ENCODE measurements at places on chromosomes 5 and 9.
A peak's percentile ranks its signal among the peaks of the same experiment; 100 is the strongest.

GRCh38 chr9:81824802-81825730 is 103.2 kb upstream of the SPATA31D4 start:
- H3K27ac ChIP-seq = no peak overlapping the region
- H3K27me3 ChIP-seq = no peaks in the 10 kb centered on the region
- no peak for DNase-seq
- no peaks in the 10 kb centered on the region for H3K4me1 ChIP-seq
- no peak overlapping the region for H3K4me3 ChIP-seq
- no peaks in the 10 kb centered on the region for H3K36me3 ChIP-seq

DNA sequence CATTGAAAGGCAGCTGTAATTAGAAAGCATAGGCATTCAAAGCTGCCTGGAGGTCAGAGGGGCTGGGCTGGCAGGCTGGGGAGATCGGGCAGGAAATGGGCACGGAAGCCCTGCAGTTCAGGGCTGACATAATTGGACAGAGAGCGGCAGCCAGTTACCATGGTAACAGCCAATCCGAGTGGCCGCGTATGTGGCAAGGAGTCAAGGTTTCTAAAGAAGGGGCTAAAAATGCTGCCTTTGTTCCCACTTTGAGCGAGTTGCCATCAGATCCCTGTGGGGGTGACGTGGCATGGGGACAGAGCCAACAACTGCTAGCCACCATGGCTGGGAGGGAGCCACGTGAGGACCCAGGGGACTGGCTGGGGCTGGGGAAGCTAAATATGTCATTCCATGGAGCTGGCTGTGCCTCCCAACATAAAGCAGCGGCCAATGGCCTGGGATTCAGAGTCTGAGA is 44.7 kb upstream of the NDFIP1 start:
- H3K4me1 ChIP-seq = peaks cover 14% of the 10 kb centered on the region
- H3K4me3 ChIP-seq = no peak overlapping the region
- peaks cover 2% of the 10 kb centered on the region for H3K27me3 ChIP-seq
- DNase-seq = peak; percentile 11
- peak overlapping the region; percentile 10 for H3K27ac ChIP-seq

DNA sequence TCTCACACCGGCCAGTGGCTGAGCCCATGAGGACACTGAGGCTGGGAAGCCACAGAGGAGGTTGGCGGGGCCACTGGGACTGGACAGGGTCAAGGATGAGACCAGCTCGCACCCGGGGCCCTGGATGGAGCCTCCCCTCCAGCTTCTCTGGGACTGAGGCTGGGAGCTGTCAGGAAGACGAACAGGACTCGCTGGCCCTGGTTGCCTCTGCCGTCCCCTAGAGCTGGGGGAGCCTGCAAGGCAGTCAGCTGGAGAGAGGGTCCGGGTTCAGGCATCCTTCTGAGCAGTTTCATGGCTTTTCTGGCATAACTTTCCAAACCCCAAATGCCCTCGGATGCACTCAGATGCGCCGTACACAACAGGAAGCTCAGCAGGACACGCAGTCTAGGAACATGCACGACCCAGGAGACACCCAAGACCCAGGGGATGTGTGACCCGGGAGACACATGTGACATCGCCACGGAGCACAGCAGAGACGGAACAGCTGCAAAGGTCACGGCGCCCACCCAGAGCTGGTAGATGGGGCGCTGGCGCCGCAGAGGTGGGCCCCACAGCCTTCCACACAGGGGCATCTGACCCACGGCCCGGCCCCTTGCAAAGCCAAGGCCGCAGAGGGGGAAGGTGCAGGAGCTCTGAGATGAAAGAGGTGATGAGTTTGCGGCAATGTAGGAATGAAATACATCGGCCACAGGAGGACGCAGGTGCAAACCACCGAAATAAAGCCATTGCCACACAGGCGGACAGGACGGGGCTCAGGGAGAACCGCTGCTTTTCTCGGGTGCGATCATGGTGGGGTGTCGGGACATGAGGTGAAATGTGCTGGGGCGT is 17.1 kb downstream of the TPPP start:
- H3K36me3 ChIP-seq = no peaks in the 10 kb centered on the region
- no peak for DNase-seq
- peaks cover 4% of the 10 kb centered on the region for H3K4me1 ChIP-seq
- H3K4me3 ChIP-seq = no peak overlapping the region

DNA sequence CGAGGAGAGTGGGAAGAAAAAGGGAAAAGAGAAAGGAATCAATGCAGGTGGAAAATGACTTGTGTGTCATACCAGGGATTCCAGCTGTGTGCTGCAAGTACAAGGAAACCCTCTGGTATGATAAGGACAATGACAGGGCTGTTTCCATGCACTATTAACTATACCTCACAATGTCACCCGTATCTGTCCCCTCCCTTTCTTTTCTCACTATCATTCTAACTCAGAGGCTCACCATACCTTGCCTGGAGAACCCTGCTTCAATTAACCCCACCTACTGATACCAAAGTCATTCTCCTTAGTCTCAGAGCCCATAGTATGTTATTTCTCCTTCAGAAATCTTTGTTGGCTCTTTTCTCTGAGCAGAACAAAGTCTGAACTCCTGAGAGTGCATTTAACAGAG is 236.2 kb upstream of the NREP start:
- H3K36me3 ChIP-seq = no peaks in the 10 kb centered on the region
- H3K4me3 ChIP-seq = no peak overlapping the region
- no peaks in the 10 kb centered on the region for H3K4me1 ChIP-seq

GRCh38 chr5:168076561-168076991 is 214.9 kb upstream of the WWC1 start:
- no peaks in the 10 kb centered on the region for H3K36me3 ChIP-seq
- no peak overlapping the region for H3K27ac ChIP-seq
- peaks cover 9% of the 10 kb centered on the region for H3K4me1 ChIP-seq
- H3K4me3 ChIP-seq = no peak overlapping the region
- peaks cover 4% of the 10 kb centered on the region for H3K27me3 ChIP-seq

- H3K4me3 ChIP-seq = no peak overlapping the region
- H3K27ac ChIP-seq = no peak overlapping the region
- H3K36me3 ChIP-seq = no peaks in the 10 kb centered on the region
- no peaks in the 10 kb centered on the region for H3K4me1 ChIP-seq
Observed at GRCh38 chr5:7169240-7169878, 226.6 kb upstream of the ADCY2 start.

DNA sequence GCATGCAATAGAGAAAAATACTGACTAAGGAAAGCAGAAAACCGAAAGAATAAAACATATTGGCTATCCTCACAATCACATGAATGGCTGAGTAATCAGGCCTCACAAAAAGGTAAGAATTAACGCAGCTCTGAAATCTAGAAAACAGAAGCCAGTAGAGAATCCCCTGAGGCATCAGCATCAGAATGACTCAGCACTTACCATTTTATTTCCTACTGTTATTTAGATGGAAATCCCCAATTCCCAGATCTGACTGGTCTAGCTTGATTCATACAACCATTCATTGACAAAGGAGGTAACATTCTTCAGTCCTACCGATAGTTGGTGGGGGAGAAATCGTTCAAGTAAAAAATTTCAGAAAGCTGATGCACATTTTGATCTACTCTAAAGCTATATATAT is 1408.4 kb upstream of the WWC1 start:
- no peak overlapping the region for H3K27ac ChIP-seq
- H3K4me3 ChIP-seq = no peak overlapping the region
- DNase-seq = no peak
- no peaks in the 10 kb centered on the region for H3K4me1 ChIP-seq
- H3K27me3 ChIP-seq = no peaks in the 10 kb centered on the region

GRCh38 chr5:158060212-158060611 is 201.3 kb upstream of the CLINT1 start:
- H3K27ac ChIP-seq = no peak overlapping the region
- H3K4me3 ChIP-seq = no peak overlapping the region
- DNase-seq = no peak
- H3K27me3 ChIP-seq = peaks cover 18% of the 10 kb centered on the region

- no peak overlapping the region for H3K27ac ChIP-seq
- H3K4me3 ChIP-seq = no peak overlapping the region
- H3K4me1 ChIP-seq = no peaks in the 10 kb centered on the region
Observed at GRCh38 chr5:80509362-80509761, 21.5 kb downstream of the FAM151B start.

GRCh38 chr5:66741394-66741793 is 145.2 kb downstream of the MAST4 start:
- peaks cover 4% of the 10 kb centered on the region for H3K27me3 ChIP-seq
- DNase-seq = no peak
- H3K4me1 ChIP-seq = peaks cover 15% of the 10 kb centered on the region
- H3K27ac ChIP-seq = no peak overlapping the region

DNA sequence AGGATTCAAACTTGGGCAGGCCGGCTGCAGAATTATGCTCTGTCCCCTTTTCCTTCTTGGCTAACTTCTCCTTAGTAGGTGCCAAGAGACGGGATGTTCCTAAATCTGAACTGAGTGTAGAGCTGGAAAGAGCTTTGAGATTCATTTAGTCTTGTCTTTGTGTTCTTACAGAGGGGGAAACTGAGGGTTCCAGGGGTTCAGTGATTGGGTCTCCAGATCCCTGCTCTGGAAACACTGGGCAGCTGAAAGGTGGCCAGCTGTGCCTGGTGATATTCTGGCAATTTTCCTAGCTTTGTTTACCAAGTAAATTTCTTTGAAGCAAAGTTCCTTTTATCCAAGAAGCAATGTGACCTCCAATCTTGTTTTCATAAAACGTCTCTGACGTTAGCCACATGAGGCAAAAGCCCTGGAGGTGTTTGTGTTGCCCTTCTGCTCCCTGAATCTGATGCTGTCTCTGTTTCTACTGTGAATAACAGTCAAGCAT is 288.7 kb downstream of the ZSWIM6 start:
- H3K27me3 ChIP-seq = peaks cover 23% of the 10 kb centered on the region
- no peaks in the 10 kb centered on the region for H3K36me3 ChIP-seq
- H3K27ac ChIP-seq = no peak overlapping the region
- H3K4me1 ChIP-seq = no peaks in the 10 kb centered on the region
- H3K4me3 ChIP-seq = no peak overlapping the region

DNA sequence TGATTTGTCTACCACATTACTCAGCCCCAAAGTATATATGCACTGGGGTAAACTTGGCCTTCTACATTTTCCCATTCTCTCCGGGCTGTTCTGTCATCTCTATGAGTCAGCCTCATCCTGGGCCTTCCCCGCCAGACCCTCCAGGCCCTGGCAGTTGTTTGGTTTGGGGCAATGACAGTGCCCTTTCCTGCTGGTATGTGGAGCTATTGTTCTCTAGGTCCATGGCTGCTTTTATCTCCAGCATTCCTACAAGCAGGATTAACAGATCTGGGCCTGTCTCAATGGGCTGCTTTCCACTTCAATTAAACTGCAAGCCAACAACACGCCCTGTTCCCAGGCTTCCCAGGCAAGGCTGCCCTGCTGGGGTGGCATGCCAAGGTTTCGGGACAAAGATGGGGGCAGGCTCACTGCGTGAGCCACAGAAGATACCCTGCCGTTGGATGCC is 136.4 kb downstream of the SLIT3 start:
- DNase-seq = no peak
- H3K4me1 ChIP-seq = no peaks in the 10 kb centered on the region
- H3K36me3 ChIP-seq = no peaks in the 10 kb centered on the region
- no peaks in the 10 kb centered on the region for H3K27me3 ChIP-seq
